ENCODE measurements at places on chromosomes 6 and 20.

GRCh38 chr6:3164388-3164787, 7.0 kb upstream of the TUBB2A start:
- peak; percentile 23 for DNase-seq

DNA sequence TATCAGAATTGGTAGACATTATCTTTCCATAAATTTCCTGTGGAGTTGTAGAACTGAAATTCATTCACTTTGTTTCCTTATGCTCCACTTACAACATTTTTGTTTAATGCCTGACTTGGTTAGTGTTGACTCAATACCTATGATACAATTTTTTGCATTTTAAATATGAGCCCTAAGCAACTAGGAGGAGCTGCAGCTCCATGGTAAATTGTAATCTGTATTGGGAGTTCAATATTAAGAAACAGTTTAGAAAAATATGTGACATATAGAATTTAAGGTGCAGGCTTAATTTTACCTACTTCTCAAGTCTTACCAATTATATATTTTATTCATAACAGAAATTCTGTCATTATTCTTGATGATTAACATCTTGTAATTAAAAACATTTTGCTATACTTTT, 868.3 kb downstream of the EYS start:
- peak; percentile 2 for DNase-seq

GRCh38 chr6:21752054-21752811, 158.7 kb downstream of the SOX4 start:
- DNase-seq: no peak

- DNase-seq: no peak
Measured at GRCh38 chr20:62301111-62301668, 1.6 kb upstream of the ADRM1 start.

DNA sequence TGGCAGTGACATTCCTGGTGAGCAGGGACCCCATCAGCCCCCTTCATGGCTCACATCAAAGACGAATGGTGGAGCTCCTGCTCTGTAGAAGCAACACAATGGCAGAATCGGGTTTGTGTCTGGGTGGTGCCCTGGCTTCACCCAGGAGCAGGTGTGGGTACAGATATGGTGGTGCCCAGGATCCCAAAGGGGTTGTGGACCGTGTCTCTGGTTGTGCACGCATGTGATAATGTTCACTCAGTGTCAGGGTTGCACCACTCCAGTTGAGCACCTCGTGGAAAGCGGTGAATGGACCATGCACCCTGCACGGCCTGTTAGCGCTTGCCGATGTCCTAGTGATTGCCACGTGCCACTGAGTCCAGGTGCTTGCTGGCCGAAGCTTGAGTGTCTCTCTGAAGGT, 63.0 kb downstream of the IGF2R start:
- DNase-seq: no peak

GRCh38 chr6:163646133-163646532, 231.6 kb downstream of the QKI start:
- DNase-seq: no peak

DNA sequence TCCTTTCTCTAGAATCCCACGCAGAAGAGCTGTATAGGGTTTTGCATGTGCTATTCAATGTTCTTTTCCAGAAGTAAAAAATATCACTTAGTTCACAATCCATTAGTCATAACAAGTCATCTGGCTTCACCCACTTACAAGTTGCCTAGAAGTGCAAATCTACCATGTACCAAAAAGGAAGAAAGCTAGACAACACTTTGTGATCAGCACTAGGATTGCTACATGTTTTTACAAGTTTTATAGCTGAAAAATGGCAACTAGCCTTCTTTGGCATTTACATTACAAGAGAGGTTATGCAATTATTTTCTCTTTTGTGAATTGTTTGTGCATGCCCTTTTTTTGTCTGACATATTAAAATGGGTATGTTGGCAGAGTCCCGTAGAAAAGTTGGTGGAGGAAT, 85.6 kb upstream of the PTPRK start:
- no peak for DNase-seq
